D721Med (cell line): ENCODE measurements at places on chromosomes 3 and 15.

GRCh38 chr15:52060501-52060900 is 41.5 kb downstream of the MAPK6 start:
- DNase-seq: no peak

- DNase-seq: no peak
These were observed 1.9 kb downstream of the GNAI2 start for GRCh38 chr3:50237754-50238548.

- DNase-seq: no peak
These were observed 29.6 kb downstream of the TLNRD1 start for GRCh38 chr15:81030301-81030750.

DNA sequence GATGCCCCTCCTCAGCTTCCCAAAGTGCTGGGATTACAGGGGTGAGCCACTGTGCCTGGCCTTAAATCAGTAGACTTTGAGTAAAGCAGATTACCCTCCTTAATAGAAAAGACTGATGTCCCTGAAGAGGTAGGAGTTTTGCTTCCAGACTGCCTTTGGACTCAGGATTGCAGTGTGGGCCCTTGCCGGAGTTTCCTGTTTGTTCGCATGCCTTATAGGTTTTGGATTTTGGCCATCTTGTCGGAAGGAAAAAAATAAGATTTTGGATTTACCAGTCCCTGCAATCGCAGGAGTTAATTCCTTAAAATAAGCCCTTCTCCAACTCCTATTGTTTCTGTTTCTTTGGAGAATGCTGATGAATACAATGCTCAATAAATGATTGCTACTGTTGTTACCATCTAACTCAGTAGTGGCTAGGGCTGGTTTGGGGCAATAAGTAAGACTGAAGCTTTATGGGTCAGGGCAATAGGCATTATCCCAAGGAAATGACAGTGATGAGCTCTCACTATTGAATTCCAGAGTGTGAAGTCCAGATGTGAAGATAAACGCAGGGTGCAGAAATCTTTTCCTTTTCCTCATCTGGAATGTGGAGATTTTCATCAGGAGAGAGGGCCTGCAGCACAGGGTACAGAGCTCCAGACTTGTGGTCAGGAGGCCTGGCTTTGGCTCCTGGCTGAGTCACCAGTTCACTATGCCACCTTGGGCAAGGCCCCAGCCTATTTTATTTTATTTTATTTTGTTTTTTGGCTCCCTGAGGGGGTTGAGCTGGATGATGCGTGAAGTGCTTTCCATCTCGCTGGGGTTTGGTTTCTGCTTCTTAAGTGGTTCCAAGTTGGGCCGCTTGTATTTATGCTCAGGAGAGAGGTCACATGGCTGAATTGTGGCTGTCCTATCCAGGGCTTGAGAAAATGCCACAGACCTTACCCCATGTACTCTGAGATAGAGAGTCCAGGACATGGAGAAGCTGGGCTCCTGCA is 25.3 kb downstream of the FOXL2 start:
- no peak for DNase-seq

- DNase-seq: no peak
These were observed 12.4 kb downstream of the PCYT1A start for GRCh38 chr3:196275126-196275525.

DNA sequence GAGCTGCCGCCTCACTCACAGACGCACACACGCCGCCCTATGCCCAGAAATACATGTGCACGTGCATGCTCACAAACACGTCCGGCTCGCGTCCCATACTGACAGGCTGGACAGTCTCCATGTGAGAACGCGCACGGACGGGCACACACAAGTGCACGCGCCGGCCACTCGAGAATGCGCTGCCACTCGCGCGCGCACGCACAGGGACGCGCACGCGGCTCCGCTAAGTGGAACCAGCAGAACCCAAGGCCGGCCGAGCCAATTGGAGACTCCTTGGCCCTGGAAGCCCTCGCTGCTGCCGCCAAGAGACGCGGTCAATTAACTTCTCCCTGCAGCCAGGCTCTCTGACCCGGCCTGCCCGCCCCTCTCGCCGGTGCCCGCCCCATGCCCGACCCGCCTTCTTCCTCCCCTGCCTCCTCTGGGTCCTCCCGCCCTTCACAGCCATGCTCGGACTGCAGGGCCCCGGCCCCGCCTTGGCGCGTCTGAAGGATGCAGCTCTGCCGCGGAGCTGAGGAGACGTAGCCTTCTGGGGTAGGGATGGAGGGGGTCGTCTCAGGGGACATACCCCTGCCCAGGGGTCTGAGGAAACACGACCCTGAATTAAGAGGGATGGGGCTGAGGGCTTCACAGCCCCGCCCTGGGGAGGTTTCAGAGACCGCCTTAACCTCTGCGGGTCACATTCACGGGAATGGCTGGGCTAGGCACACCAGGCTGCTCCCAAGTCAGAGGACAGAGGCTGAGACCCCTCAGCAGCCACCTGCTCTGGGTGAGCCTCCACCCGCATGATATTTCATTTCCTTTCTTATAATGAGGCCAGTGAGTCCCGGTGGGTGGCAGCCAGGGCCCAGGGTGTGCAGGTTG is 15.0 kb downstream of the PTH1R start:
- no peak for DNase-seq

DNA sequence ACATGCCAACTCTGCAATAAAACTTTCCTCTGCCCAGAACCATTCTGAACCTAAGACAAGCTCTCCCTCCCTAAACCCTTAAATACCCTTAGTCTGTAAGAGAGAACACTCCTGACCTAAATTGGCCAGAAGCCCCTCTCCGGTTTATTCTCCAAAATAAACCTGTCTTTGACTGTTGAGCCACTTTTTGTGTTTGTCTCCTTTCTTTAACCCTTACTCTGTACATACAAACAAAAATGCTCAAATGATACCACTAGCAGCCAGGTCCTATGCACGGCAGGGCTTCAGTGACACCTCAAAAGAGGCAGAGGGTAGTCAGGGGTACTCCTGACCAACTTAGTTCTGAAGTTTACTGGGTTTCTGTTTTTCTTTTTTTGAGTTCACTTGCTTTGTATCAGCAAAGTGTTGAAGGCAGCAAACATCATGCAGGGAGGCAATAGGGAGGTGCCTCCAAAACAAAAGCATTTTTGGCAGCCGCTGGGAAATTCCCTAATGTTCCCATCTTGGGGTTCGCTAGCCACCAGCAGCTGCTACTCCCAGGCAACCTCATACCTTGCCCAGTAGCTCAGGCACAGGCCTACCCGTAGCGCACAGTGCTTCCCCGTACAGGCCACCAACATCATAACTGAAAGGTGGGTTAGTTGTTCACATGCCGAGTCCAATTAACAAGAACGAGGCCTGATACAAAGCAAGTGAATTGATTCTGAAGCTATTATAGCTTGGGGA is 62.9 kb upstream of the GCNT3 start:
- no peak for DNase-seq

DNA sequence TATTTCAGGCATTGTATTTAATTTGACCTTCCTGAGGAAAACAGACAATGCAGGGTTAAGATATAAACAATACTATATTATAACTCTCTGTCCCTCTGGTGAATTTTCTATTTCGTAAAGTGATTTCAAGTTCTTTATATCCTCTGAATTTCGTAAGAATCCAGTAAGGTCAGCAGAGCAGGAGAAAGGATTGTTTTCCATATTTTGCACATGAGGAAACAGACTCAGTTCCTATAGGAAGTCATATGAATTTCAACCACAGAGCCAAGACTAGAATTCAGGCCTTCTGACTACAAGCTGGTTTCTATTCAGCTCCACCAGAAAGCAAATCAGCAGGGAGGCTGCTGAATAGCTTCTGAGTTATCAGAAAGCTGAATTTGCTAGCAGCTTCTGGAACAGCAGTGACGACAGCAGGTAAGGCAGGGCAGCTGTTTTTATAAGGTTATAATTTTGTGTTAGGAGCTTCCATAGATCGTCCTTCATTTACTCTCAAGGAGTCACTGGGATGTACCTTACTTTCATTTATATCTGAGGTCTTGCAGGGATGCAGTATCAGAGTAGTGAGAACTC is 11.1 kb upstream of the PLAAT1 start:
- DNase-seq: no peak

DNA sequence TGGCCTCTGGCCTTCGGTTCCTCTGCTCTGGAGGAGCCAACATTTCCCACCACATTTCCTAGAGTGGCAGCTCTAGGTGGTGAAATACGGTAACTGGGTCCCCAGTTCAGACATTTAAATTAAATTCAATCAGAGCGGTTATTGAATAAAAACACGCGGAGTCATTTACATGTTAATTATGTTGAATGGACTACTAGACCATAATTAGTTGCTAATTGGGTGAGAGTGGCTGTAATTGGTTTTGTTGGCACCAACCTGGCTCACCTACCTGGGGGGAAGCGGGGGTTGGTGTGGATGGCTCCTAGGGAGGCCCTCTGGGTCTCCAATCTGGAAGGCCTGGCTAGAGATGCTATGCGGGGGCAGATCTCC is 12.7 kb downstream of the SEMA3F start:
- DNase-seq: no peak

GRCh38 chr3:101217472-101218245 is 102.7 kb downstream of the IMPG2 start:
- no peak for DNase-seq

DNA sequence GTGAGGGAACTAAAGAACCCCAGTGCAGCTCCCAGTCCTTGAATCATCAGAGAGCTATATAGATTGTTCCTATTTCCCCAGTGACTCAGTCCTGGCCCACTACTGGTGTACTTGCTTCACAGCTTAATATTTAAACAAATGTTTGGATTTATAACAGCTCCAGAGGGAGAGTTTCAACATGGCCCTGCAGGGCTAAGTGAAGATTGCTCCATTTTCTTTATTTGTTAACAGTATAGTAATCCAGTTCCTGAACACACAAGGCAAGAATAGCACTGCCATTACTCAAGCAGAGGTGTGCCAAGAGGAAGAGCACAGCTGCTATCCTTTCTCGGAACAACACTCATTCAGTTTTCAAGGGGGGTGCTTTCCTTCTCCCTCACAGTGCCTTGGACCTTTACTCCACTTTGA is 6.5 kb downstream of the SQOR start:
- DNase-seq: no peak

DNA sequence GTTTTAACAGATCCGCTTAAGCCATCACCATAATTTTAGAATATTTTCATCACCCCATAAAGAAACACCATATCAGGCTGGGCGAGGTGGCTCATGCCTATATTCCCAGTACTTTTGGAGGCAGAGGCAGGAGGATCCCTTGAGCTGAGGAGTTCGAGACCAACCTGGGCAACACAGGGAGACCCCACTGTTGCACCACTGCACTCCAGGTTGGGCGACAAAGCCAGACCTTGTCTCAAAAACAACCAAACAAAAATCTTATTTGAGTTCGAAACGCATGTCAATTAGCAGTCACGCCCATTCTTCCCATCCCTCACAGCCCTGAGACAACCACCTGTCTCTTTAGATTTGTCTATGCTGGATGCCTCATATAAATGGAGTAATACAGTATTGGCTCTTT is 119.9 kb downstream of the KLF13 start:
- DNase-seq: no peak

DNA sequence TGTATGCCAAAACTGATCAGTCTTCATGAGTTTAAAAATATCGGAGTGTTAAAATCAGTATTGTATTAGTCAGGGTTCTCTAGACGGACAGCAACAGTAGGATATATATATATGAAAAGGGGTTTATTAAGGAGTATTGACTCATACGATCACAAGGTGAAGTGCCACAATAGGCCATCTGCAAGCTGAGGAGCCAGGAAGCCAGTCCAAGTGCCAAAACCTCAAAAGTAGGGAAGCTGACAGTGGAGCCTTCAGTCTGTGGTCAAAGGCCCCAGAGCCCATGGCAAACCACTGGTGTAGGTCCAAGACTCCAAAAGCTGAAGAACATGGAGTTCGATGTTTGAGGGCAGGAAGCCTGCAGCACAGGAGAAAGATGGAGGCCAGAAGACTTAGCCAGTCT is 391.0 kb upstream of the CADM2 start:
- no peak for DNase-seq

- DNase-seq: no peak
These were observed 194.5 kb downstream of the RPLP1 start for GRCh38 chr15:69647142-69647513.

DNA sequence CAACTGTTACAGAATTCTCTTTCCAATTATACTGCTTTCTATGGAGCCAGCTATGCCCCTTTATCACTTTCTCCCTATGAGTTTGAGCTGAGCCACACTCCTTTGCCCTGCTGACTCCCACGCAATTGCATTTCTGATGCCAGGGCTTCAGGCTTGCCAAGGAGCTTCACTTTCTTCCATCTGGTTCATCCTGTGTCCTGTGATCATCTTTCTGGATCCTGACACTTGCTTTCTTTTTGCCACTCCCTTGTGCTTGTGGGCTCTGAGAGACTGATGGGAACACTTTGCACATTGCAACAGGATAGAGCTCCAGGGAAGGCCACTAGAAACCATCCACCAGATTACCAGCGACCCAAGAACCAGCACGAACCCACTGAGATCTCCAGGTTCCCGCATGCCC is 77.0 kb upstream of the SEC13 start:
- no peak for DNase-seq

DNA sequence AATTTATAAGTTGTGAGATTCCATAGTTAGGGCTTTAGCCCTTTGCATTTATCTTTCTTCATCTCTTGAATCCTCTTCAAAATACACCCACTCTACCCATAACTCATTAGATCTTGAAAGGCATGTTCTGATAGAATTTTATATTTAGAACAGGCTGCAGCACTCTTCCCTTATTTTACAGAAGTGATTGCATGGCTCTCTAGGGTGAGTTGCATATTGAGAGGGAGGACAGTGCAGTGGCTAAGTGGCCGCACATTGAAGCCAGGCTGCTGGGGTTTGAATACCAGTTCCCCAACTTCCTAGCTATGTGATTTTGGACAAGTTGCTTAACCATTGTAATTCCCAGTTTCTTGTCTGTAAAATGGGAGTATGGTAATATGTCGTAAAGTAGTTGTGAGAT is 2.5 kb downstream of the CD86 start:
- DNase-seq: no peak

- DNase-seq: no peak
These were observed 32.7 kb downstream of the FEM1B start for GRCh38 chr15:68310178-68310803.

GRCh38 chr3:73547427-73548248 is 77.1 kb downstream of the PDZRN3 start:
- no peak for DNase-seq

- no peak for DNase-seq
These were observed 50.9 kb downstream of the HCN4 start for GRCh38 chr15:73317651-73318462.

DNA sequence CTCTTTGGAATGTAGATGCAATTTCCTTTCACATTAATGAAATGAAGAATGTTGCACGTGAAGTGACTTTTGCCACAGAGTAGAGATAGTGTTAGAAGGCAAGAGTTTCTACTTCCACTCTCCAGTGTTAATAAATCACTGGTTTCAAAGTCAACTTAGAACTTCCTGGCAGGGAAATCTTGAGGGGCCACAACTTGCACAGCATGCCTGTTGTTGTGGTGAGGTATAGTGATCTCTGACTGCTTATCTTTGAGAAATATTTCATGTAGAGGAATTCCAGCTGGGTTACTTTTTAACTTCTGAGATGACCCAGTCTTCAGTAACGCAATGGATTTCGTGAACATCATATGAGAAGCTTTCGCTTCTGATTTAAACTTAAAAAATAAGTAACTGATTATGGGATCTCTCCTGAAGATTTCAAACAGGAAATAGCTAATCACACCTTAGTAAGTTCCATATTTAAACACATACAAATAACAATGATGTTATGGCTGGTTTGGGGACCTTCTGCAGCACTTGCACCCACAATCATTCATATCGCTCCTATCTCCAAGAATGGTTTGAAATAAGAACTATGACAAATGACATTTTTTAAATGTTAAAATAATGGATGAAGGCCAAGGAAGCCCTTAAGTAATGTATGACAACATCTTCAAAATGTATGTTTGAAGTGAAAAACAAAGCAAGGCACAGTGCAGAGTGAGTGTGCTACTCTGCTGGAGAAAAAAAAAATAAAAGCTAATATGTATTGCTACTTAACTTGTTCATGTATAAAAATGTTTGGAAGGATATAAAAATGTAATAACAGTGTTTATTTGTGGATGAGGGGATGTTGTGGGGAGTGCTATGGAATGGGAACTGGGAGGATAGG is 726.5 kb upstream of the NECTIN3 start:
- DNase-seq: no peak
